ENCODE measurements at places on chromosomes 7 and 10.

GRCh38 chr10:125114761-125115391 is 45.5 kb downstream of the CTBP2 start:
- no peak for DNase-seq

DNA sequence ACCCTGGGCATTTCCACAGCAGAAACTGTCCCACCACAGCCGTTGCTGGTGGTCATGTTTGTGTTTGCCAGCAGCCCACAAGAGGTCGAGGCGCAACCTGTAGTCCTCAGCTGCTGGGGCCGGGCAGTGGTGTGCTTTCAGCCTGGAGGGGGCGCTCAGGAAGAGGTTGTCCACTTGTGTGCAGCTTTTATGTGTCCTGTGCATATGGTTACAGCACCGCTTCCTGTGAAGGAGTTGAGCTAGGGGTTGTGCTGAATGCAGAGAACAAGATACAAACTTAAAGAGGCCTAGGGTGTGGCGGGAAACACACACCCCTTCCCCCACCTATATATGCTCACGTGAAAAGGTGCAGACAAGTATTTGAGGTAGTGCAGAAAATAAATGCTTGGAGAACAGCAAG is 29.5 kb upstream of the PFKFB3 start:
- DNase-seq, result no peak

DNA sequence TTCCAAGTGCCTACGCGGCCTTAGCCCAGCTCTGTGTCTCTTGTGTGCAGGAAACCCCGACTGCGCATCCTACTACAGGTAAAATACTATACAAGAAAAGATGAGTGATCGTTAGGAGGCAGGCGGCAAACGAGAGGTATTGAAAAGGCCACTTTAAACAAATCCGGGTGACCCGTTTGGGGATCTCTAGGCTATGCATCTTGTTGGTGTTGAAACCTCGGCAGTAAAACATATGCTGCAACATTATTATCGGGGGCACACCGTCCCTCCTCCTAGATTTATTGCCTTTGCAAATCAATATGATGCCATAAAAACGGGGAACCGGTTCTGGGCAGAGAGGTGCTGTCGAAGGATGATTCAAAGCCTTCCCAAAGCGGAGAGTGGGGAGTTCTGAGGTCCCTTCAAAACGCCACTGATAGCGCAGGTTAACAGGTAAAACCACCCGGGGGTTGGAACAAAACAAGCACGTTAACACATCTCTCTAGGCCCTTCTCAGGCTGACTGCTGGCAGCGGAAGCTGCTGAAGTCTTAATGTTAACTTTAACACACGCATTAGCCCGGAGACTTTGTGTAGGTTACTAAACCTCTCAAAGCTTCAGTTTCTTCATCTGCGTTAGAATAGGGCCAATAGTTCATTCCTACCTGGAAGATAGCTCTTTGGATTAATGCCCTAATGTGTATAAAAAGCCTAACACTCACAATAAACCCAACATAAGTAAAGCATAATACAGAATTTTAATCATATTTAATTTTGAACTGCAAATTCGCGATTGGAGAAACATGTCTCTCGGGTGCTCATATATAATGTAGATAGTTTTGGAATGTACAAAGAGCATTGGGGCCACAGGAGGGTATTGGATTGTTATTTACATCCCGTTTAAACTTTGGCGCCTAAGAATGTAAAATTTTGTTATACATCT is 2.6 kb upstream of the TBX20 start:
- DNase-seq, result no peak

DNA sequence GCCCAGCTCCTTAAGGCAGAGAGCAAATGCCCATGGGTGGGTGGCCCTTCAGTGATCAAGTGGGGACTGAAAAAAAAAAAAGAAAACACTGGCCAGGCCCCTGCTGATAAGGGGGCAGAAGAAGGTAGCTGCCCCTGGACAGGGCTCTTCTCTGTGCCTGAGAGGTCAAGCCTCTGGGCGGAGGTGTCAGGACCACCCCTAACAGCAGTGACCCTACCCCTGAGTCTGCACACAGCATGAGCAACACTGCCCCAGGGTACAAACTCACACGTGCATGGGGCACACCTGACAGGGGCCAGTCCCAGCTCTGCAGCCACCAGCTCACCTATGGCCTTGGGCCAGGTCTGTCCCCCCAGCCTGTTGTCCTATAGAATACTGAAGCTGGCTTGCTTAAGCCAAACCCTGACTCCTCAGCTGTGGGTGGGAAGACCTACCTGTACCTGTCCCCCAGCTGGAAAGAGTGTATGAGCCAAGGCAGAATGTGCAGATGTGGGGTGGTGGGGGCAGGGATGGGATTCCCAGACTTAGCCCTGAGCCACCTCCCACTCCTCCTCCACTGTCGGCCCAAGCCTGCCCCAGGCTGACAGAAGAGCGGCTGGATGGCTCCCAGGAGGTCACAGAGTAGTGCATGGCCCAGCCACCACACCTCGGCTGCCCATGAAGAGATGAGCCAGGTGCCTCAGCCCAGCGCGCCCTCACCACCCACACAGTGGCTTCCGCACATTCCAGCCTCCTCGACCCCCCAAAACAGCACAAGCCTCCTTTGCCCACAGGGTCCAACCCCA is 23.7 kb downstream of the KCNH2 start:
- no peak for DNase-seq

DNA sequence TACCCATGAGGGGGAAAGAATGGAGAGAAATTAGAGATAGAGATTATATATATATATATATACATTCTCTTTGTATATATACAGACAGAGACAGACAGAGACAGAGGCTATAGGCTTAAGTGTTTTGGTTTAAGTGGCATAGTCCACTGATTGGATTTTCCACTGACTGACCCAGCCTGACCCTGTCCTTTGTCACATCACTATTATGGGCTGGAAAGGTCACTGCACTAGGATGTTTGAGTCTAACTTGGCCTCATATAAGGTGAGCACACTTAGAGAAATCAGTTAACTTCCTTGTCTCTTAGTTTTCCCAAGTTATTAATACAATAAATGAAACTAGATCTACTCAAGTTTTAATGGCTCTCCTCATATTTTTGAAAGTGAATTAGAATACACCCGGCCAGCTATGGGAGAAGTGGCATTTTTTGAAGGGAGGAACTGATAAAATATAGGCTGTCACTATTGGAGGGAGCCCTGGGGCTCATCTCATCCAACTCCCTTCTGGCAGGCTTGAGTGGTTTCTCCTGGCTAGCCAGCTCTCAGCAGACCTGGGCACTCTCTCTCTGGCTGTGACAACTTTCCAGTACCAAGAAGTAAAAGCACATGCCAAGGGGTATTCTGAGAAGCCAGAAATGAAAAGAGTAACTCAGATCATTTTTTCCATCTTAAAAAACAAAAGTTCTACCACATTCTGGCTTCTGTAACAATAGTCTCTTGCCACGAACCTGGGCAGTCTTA is 455.6 kb upstream of the ANKRD30A start:
- no peak for DNase-seq

DNA sequence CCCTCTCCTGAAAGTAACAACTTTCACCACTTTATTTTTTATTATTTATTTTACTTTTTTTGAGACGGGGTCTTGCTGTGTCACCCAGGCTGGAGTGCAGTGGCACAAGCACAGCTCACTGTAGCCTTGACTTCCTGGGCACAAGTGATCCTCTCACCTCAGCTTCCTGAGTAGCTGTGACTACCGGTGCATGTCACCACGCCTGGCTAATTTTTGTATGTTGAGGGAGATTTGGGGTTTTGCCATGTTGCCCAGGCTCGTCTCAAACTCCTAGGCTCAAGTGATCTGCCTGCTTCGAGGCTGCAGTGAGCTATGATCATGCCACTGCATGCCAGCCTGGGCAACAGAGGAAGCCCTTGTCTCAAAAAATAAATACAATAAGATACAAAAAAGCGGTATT is 14.9 kb upstream of the SLIT1 start:
- DNase-seq, result no peak

- no peak for DNase-seq
Measured at GRCh38 chr10:89302625-89303024, 779 bp downstream of the IFIT2 start.

DNA sequence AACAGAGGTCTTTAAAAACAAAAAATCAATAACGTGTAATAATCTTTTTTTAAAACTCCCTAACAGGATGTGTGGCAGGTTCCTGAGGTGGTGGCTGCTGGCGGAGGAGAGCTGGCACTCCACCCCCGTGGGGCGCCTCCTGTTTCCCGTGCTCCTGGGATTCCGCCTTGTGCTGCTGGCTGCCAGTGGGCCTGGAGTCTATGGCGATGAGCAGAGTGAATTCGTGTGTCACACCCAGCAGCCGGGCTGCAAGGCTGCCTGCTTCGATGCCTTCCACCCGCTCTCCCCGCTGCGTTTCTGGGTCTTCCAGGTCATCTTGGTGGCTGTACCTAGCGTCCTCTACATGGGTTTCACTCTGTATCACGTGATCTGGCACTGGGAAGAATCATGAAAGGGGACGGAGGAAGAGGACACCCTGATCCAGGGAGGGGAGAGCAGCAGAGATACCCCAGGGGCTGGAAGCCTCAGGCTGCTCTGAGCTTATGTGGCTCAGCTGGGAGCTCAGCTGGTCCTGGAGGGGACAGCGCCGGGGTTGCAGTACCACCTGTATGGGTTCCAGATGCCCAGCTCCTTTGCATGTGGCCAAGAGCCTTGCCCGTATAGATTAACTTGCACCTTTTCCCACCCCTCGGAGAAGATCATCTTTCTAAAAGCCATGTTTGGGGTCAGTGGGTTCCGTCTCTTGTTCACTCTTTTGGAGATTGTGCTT is 16.7 kb upstream of the AZGP1 start:
- DNase-seq, result no peak

- DNase-seq, result no peak
Measured at GRCh38 chr7:66503551-66504031, 125.1 kb upstream of the KCTD7 start.

- no peak for DNase-seq
Measured at GRCh38 chr10:32413513-32413912, 32.4 kb upstream of the CCDC7 start.

GRCh38 chr10:15280462-15280861 is 90.6 kb downstream of the FAM171A1 start:
- no peak for DNase-seq

DNA sequence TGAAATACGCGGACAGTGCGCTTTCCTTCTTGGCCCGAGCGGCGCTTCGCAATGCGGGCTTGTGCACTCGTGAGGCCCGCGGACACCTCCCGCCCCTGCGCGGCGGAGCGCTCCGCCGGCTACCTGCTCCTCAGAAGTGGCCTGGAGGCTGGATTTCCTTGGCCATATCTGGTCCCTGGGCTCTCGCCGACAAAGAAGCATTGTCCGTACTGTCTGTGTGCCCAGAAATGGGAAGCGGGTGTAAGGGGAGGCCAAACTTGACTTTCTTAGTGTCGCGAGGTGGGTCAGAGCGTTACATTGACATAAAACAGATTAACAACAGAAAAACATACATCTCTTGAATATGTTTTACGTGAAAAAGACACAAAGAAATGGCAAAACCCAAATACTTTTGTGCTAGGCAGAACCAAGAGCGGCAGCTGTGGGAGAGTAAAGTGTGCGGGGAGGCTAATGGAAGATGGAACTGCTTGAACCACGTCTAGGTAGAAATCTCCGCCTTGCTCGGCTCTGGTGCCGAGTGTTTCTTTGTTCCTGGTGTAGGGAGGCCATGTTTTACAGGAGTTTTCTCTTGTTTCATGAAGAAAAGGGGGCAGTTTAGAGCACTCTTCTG is 1.4 kb downstream of the LANCL2 start:
- DNase-seq, result no peak

- no peak for DNase-seq
Measured at GRCh38 chr10:124560377-124561105, 98.9 kb downstream of the LHPP start.

DNA sequence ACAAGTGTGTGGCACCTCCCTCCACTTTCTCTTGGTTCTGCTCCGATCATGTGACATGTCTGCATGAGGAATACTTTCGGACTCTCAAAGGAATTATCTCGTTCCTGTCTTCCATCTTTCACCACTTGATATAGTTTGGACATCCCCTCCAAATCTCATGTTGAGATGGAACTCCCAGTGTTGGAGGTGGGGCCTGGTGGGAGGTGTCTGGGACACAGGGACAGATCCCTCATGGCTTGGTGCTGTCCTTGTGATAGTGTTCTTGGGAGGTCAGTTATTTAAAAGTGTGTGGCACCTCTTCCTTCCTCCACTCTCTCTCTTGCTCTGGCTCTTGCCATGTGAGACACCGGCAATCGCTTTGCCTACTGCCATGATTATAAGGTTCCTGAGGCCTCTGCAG is 166.4 kb downstream of the GFRA1 start:
- no peak for DNase-seq
